ENCODE measurements at places on chromosomes 12 and 14.

DNA sequence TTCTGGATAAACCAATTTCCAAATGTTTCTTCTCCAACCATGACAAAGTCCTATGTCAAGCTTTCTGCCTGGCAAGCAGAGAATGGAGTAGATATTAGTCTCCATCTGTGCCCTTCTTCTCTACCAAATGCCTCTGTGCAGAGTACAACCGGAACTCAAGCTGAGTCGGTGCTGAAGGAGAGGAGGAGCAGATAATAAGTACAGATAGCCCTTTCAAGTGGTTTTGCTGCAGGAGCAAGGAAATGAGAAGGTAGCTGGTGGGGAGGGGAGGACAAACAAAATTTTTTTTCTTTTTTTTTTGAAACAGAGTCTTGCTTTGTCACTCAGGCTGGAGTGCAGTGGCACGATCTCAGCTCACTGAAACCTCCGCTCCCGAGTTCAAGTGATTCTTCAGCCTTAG, 14.2 kb upstream of the HELB start:
- no peak for DNase-seq

GRCh38 chr12:122969676-122970075, 3.4 kb upstream of the ABCB9 start:
- DNase-seq: no peak

GRCh38 chr14:69673578-69674305, 62.3 kb downstream of the SUSD6 start:
- no peak for DNase-seq

DNA sequence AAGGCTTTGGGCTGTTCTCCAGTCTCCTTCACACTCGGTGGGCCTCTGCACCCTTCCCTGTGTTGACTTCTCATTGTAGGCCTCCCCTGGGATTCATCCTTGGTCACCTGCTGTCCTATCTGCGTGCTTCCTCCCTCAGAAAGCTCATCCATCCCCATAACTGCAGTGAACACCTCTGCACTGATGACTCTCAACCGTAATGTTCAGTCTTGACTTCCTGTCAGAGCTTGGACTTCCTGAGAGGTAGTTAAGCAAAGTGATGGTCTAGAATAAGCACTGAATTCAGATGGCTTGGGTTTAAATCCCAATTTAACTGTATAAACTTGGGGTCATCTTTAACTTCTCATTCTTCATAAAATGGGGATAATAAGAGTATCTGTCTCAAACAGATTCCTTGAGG, 13.6 kb upstream of the MDM1 start:
- DNase-seq: no peak

DNA sequence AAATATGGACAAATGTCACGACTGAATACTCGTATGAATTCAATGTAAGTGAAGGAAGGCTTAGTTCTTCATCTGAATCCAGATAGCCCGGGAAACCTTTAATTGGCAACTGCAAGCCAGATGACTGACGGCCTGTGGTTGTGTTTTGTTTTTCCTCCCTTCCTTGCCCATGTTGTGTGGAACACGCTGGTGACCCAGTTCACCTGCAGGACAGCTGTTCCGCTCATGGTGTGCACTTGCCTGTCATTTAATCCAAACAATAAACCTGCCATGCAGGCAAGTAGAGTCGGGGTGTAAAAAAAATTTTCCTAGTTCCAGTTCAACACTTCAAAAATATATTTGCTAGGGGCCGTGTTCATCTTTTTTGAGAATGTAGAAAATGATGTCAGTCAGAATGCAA, 88.0 kb downstream of the TMEM132D start:
- DNase-seq: no peak

DNA sequence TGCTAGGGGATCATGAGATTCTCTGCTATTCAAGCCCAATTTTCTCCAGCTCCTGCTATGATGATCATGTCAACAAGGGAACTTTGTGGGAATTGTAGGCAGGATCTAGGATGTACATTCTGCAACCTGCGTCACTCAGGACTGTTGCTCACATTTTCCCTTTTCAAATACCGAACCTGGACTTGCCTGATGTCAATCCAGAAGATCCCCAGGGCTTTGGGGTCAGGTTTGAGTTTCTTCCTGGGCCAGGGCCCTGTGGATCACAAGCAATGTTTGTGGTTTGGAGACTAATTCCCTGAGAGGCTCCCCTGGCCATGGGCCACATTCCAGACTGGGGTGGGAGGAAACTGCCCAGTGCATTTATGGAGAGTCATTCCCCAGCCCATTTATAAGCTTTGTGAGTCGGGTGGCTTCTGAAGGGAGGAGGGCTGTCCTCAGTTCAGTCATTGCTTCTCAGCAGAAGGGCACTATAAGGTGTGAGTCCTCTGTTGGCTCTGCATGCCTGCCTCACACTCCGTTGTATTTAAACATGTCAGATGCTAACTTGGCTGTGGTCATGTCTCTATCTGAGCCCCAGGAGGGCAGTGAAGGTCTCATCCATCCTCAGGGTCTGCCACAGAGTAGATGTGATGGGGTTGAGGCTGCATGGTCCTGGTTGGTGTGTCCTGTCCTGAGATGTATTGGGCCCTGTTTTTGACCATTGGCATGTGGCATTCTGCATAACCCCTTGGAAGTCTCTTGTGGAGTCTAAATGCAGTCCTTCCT, 6.5 kb downstream of the KRT86 start:
- peak; percentile 98 for DNase-seq

- DNase-seq: no peak
Observed at GRCh38 chr12:1842905-1843640, 22.7 kb downstream of the LRTM2 start.

- no peak for DNase-seq
Observed at GRCh38 chr12:7035463-7035862, 17.2 kb upstream of the LPCAT3 start.

DNA sequence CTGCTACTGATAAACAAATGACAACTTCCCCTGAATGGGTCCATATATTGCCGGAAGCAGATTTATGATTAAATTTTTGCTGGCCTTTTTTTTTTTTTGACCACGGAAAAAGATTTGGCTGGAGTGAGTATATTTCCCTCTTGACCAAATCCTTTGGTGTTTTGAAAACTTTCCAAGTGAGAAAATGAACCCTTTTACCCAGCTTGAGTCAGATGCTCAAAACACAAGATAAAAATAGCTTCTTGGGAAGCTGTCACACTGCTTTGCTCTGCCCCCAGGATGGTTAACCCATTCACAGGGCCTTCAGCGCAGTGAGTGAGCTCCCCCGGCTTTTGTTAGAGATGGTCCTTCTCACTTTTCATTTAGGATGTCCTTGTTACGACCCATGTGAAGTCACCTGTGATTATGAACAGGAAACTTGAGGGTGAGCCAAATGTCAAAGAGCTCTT, 224.3 kb downstream of the PELI2 start:
- DNase-seq: peak; percentile 62

GRCh38 chr14:71709987-71710386, 222.2 kb upstream of the RGS6 start:
- DNase-seq: no peak

DNA sequence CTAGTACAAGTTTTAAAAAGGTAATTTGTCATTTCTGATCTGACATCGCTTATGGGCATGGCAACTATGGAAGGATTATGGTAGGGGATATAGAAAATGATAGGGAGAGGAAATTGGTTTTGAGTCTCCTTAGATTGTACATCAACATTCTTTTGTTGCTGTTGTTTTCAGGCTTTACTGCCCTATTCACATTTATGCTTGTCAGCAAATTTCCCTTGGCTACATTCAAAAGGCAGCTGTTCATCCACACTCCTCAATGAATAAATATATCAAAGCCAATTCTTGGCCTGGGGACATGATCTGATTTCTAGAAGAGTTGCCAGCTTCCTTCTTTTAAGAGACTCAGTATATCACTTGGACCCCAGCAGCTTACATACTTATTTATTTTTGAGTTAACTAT, 283.4 kb downstream of the CEP128 start:
- no peak for DNase-seq

DNA sequence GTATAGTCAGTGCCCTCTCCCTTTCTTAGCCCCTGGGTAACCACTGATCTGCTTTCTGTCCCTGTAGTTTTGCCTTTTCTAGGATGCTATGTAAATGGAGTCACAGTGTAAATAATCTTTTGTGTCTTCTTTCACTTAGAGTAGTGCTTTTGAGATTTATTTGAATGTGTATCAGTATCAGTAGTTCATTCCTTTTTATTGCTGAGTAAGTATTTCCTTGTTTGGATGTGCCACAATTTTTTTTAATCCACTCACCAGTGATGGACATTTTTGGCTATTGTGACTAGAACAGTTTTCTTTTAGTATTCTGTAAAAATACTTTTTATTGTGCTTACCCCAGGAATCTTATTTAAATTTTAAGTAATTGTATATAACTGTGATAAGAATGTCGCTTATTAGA, 3.4 kb downstream of the MARK3 start:
- no peak for DNase-seq

DNA sequence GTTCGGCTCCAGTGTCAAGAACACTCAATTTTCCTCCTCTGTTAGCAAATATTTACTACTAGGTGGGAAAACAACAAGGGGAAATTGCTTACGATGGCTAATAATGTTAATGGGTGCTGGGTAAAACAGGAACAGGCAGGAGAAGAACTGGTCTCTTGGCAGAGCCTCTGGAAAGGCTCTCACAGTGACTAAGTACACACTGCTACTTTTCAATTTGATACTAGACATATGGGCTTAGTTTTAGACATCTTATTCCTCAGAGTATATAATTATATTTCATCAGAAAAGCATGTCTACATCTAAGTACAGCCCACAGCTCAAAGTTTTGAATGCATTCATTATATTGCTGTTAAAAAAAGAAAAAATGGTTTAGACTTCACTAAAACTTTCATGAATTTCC, 65.4 kb upstream of the SAV1 start:
- DNase-seq: no peak

GRCh38 chr14:30657050-30657449, 34.9 kb downstream of the SCFD1 start:
- no peak for DNase-seq

DNA sequence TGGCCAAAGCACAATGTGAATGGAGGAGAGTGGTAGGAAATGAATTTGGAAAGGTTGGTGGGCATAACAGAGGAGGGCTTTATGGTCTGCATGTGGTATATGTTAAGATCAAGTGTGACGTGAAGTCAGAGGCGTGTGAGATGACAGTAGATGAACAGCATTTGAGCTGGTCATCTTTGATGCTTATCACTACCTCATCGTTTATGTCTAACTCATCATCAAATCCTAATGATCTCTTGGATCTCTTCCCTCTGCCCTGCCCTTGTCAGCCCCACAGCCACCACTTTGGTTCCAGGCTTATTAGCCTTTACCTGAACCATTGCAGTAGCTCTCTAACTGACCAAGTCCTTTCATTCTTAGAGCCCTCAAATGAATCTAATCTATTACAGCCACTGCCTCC, 132.5 kb downstream of the LLPH start:
- DNase-seq: no peak

DNA sequence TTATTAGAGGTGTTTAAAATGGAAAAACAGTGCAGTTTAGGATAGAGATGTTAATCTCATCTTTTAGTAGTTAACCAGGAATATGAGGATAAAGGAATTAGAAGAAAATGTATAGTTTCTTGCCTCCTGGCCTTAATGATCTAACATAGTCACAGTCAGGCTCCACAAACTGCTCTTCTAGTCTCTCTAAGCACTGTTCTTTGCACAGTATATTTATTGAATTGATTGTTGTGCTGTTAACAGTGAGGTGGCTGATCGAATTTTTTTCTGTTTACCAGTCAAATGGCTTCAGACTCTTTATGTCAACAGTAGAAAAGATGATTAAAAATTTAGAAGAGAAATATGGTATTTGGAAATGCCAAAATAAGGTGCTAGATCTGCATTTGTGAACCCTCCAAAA, 37.8 kb downstream of the ATF7IP start:
- DNase-seq: no peak

DNA sequence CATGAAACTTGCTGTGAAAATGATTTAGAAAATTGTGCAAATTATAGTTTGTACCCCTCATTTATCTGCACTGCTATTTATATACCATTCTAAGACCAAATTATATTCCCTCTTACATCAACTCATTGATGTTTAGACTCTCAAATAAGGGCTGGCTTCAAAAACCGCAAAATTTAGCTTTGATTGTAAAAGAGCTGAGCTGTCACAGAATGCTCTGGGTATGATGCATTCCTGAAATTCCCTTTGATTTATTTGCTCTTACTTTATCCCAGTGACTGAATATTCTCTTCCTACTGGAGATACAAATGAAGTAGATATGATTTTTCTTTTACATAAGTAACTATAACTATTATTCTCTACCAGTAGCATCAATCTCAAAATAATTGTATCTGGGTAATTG, 78.0 kb upstream of the TMTC2 start:
- peak; percentile 70 for DNase-seq

GRCh38 chr12:108709697-108710096, 21.6 kb downstream of the CORO1C start:
- no peak for DNase-seq

GRCh38 chr12:19596434-19597166, 157.3 kb downstream of the AEBP2 start:
- no peak for DNase-seq

GRCh38 chr12:57372233-57372632, 58.6 kb downstream of the R3HDM2 start:
- DNase-seq: no peak

GRCh38 chr12:127594351-127594970, 672.5 kb upstream of the TMEM132C start:
- DNase-seq: no peak

GRCh38 chr14:24879661-24880386, 170.1 kb downstream of the STXBP6 start:
- no peak for DNase-seq

- no peak for DNase-seq
Observed at GRCh38 chr12:85657836-85658630, 178.2 kb downstream of the RASSF9 start.

GRCh38 chr12:123763093-123763492, 992 bp downstream of the DNAH10 start:
- DNase-seq: no peak

DNA sequence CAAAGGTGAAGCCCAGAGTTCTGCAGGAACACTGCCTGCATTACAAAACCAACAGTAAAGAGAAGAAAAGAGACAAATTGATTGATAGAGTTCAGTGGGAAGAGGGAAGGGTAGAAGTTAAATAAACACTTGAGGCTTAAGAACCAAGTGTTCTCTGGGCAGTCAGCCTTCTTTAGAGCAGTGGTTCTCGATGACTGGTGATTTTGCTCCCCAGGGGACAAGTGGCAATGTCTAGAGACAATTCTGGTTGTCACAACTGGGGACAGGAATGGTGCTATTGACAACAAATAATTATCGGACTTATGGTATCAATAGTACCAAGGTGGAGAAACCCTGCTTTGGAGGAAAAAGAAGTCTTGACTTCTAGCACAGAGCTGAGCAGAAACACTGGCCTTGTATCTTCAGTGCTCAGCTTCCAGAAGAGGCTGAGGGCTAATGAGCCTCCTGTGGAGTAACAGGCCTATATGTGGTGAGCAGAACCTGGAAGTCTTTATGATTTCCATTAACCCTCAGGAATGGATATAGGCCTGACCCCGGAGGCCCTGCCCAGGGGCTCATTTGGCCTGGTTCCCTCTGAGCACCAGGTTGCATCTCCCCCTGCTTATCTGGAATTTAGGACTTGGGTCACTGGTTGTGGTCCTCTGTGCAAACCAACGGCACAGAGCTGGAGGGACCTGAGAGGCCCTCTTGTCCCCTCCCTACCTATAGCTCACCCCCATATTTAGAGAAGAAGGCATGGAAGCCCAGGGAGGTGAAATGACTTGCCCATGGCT, 204.6 kb upstream of the PWP1 start:
- no peak for DNase-seq

- no peak for DNase-seq
Observed at GRCh38 chr14:65471038-65471878, 58.7 kb downstream of the FUT8 start.

Data from astrocyte of the hippocampus (primary cell).